ENCODE measurements at places on chromosomes 16 and 17. TPM values are rescaled to one million over a fixed set of nuclear protein-coding genes. Genes with fewer than 3 reads are reported as not detected.

GRCh38 chr16:56041556-56042140 is 149.6 kb upstream of the GNAO1 start:
- no peaks in the 10 kb centered on the region for H3K4me1 ChIP-seq
- H3K27me3 ChIP-seq, result no peaks in the 10 kb centered on the region
- no peaks in the 10 kb centered on the region for H3K36me3 ChIP-seq
- no peak overlapping the region for H3K4me3 ChIP-seq
- H3K27ac ChIP-seq, result no peak overlapping the region

- no peaks in the 10 kb centered on the region for H3K36me3 ChIP-seq
- no peak overlapping the region for H3K27ac ChIP-seq
- DNase-seq, result no peak
- no peaks in the 10 kb centered on the region for H3K27me3 ChIP-seq
- H3K4me3 ChIP-seq, result no peak overlapping the region
- peaks cover 21% of the 10 kb centered on the region for H3K4me1 ChIP-seq
Observed at GRCh38 chr16:25040543-25040942, 25.4 kb upstream of the ARHGAP17 start.

GRCh38 chr17:14471052-14471451 is 170.2 kb downstream of the HS3ST3B1 start:
- no peaks in the 10 kb centered on the region for H3K27me3 ChIP-seq
- DNase-seq, result peak; percentile 97
- H3K4me3 ChIP-seq, result no peak overlapping the region
- H3K36me3 ChIP-seq, result no peaks in the 10 kb centered on the region
- H3K27ac ChIP-seq, result peak overlapping the region; percentile 88
- H3K4me1 ChIP-seq, result peaks cover 15% of the 10 kb centered on the region

- H3K27me3 ChIP-seq, result no peaks in the 10 kb centered on the region
- DNase-seq, result peak; percentile 91
- peak within 1 kb of the TSS; percentile 83 for H3K4me3 ChIP-seq
- peak within 1 kb of the TSS; percentile 97 for H3K27ac ChIP-seq
- peaks cover 46% of the 10 kb centered on the region for H3K36me3 ChIP-seq
Observed at GRCh38 chr17:43778337-43779144, at the start of gene DUSP3. DUSP3 (minus strand) TSS chr17:43778977; CDS start chr17:43778924, 53 bp downstream.

DNA sequence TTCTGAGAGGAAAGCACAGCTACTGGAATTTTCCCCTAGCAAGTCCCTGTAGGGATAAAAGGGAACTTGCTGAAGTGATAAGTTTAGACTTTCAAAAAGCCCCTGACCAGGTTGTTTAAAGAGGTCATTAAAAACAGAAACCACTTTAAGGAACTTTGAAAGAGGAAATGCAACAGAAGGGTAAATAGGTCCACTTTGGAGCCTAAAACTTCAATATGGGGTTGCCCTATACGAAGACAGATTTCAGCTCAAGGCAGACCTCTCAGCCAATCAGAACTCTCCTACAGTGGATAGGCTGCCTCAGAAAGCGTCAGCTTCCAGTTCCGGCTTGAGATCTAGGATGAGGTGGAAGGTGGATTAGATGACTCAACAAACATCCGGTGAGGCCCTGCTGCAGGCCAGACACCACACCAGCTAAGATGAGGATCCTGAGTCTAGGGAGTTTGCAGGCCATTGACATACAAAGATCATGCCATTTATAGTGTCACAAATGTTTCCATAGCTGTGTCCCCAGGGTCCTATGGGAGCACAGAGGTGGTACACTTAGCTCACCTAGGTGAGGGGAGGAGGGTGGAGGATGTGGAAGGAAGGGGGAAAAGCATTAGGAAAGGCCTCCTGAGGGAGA is 7.9 kb upstream of the MFSD6L start:
- no peak for DNase-seq
- H3K27me3 ChIP-seq, result no peaks in the 10 kb centered on the region
- no peak overlapping the region for H3K4me3 ChIP-seq
- no peaks in the 10 kb centered on the region for H3K4me1 ChIP-seq
- no peak overlapping the region for H3K27ac ChIP-seq
- no peaks in the 10 kb centered on the region for H3K36me3 ChIP-seq

GRCh38 chr16:56601325-56601724 is 7.1 kb upstream of the MT2A start:
- H3K36me3 ChIP-seq, result no peaks in the 10 kb centered on the region
- H3K4me1 ChIP-seq, result peaks cover 11% of the 10 kb centered on the region
- no peak overlapping the region for H3K27ac ChIP-seq
- 0 out of 2 replicates have a peak, but pooled peaks cover 5% of the 10 kb centered on the region for H3K27me3 ChIP-seq
- DNase-seq, result no peak
- H3K4me3 ChIP-seq, result no peak overlapping the region

- no peaks in the 10 kb centered on the region for H3K4me1 ChIP-seq
- no peaks in the 10 kb centered on the region for H3K36me3 ChIP-seq
- DNase-seq, result no peak
- H3K27me3 ChIP-seq, result no peaks in the 10 kb centered on the region
- no peak overlapping the region for H3K4me3 ChIP-seq
Observed at GRCh38 chr16:17303101-17303500, 167.7 kb downstream of the XYLT1 start.

GRCh38 chr16:56013962-56014552 is 138.9 kb upstream of the CES5A start:
- H3K27ac ChIP-seq, result no peak overlapping the region
- H3K4me1 ChIP-seq, result no peaks in the 10 kb centered on the region
- DNase-seq, result no peak
- H3K27me3 ChIP-seq, result no peaks in the 10 kb centered on the region
- H3K36me3 ChIP-seq, result no peaks in the 10 kb centered on the region
- no peak overlapping the region for H3K4me3 ChIP-seq

GRCh38 chr16:19704321-19705145 is 13.5 kb downstream of the KNOP1 start:
- H3K4me1 ChIP-seq, result peaks cover 67% of the 10 kb centered on the region
- DNase-seq, result peak; percentile 92
- peaks cover 81% of the 10 kb centered on the region for H3K36me3 ChIP-seq
- peak overlapping the region; percentile 93 for H3K27ac ChIP-seq
- H3K4me3 ChIP-seq, result no peak overlapping the region

DNA sequence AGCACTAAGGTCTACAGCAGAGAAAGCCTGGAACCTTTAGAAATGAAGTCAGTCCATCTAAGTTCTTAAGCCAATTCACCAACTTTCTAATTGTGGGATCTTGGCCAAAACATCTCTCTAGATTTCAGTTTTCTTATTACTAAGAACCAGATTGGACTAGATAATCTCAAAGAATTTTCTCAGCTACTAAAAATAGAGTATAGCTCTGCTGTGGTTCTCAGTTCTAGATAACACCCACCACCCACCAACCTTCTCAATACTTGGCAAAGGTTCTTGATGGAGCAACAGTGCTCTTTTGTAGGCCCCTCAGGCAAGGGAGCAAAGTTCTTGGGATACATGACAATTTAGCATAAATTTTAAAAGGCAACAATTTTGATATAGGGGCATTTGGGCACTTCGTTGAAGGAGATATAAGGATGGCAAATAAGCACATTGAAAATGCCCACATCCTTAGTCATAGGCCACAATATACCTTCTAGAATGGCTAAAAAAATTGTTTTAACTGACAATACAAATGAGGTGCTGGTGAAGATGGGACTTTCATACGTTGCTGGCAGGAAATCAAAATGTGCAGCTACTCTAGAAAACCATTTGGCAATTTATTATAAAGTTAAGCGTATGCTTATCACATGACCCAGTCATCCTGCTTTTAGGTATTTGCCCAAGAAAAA is 74.4 kb upstream of the TMEM132E start:
- no peak overlapping the region for H3K4me3 ChIP-seq
- no peaks in the 10 kb centered on the region for H3K4me1 ChIP-seq
- no peak for DNase-seq
- 0 out of 2 replicates have a peak, but pooled peaks cover 5% of the 10 kb centered on the region for H3K27me3 ChIP-seq
- no peaks in the 10 kb centered on the region for H3K36me3 ChIP-seq

GRCh38 chr17:83190601-83191387 is 111.4 kb downstream of the METRNL start:
- DNase-seq, result no peak
- no peaks in the 10 kb centered on the region for H3K36me3 ChIP-seq
- H3K27me3 ChIP-seq, result no peaks in the 10 kb centered on the region

DNA sequence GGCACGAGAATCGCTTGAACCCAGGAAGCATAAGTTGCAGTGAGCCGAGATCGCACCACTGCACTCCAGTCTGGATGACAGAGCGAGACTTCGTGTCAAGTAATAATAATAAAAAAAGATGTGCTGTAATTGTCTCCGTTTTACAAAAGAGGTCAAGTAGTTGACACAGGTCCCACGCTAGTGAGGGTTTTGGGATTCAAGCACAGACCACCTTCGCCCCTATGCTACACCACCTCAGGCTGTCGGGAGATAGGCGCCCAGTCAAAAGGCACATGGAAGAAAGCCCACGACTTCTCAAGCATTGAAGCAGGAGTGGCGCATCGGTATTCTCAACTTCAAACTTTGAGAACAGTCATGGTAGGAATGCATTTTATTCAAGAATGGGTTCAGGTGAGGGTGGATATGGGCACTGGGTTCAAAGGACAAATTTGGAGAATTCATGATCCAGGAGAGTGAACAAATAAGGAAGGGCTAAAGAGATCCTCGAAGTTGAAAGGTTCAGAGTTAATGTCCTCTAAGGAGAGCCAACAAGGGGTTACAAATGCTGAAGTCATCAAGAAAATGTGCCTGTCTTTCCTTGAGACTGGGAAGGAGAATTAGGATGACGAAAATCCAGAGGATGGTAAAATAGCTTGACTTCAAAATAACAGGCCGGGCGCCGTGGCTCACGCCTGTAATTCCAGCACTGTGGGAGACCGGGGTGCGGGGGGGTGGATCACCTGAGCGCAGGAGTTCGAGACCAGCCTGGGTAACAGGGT is 1.4 kb upstream of the AMZ2 start:
- H3K27me3 ChIP-seq, result no peaks in the 10 kb centered on the region
- peaks cover 8% of the 10 kb centered on the region for H3K4me1 ChIP-seq
- peak; percentile 19 for DNase-seq
- no peak overlapping the region for H3K4me3 ChIP-seq
- peaks cover 3% of the 10 kb centered on the region for H3K36me3 ChIP-seq

DNA sequence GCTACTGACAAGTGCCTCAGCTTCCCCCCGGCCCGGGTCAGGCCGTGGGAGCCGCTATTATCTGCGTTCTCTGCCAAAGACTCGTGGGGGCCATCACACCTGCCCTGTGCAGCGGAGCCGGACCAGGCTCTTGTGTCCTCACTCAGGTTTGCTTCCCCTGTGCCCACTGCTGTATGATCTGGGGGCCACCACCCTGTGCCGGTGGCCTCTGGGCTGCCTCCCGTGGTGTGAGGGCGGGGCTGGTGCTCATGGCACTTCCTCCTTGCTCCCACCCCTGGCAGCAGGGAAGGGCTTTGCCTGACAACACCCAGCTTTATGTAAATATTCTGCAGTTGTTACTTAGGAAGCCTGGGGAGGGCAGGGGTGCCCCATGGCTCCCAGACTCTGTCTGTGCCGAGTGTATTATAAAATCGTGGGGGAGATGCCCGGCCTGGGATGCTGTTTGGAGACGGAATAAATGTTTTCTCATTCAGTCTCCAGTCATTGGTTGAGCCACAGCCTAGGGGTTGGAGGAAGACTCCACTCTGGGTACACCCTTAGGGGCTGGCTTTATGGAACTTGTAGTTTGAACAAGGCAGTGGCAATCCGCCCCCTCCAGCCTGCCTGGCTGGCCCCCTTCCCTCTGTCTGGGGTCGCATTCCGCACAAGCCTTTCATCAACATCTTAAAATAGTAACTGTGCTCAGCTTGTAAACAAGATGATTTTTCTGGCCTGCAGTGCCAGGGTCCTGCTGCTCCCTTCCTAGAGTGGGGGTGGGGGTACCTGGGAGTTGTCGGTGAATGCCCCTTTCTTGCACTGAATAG is 4.1 kb downstream of the SYNGR2 start:
- peak overlapping the region; percentile 41 for H3K27ac ChIP-seq
- H3K36me3 ChIP-seq, result peaks cover 65% of the 10 kb centered on the region
- H3K4me3 ChIP-seq, result no peak overlapping the region

- peak overlapping the region; percentile 88 for H3K27ac ChIP-seq
- DNase-seq, result peak; percentile 98
- H3K4me1 ChIP-seq, result peaks cover 78% of the 10 kb centered on the region
- H3K4me3 ChIP-seq, result peak overlapping the region; percentile 76
Observed at GRCh38 chr16:89921702-89922476, 1.3 kb upstream of the TUBB3 start.

- no peak for DNase-seq
- no peak overlapping the region for H3K27ac ChIP-seq
- no peaks in the 10 kb centered on the region for H3K4me1 ChIP-seq
Observed at GRCh38 chr16:11651796-11652195, 16.5 kb upstream of the SNN start.

GRCh38 chr16:3389663-3390338 is 11.0 kb downstream of the ZSCAN32 start:
- H3K4me1 ChIP-seq, result no peaks in the 10 kb centered on the region
- no peak for DNase-seq
- H3K4me3 ChIP-seq, result no peak overlapping the region
- H3K27ac ChIP-seq, result no peak overlapping the region
- no peaks in the 10 kb centered on the region for H3K27me3 ChIP-seq

DNA sequence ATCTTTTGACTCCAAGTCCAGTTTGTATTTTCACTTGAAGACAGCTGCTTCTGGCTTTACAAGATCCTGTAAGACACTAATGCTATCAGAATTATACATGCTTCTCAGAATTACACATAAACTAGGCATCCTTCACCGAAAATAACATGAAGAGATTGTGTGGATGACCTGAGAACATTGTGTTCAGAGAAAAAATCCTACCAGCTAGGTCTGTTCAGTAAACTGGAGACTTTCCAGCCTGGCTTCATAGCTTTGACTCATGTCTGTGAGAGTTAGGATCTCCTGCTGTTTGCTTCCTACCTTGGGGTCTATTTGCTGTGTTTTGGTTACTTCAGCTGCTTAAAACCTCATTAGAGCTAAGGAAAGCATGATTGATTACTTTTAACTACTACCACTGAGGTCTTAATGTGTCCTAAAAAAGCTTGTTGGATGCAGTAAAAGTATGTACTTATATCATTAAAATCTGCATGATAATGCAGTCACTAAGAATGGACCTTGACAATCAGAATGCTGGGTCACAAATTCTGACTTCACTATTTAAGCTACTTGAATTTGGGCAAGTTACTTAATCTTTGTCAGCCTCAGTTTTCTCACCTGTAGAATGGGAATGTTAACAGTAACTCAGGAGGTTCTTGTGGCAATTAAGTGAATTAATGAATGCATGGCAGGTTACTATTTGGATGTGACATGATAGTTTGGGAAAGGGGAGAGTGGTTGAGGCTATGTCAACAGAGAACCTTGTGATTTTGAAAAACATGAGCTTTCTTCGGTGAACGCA is 8.0 kb upstream of the MYH13 start:
- H3K27ac ChIP-seq, result no peak overlapping the region
- H3K36me3 ChIP-seq, result no peaks in the 10 kb centered on the region
- H3K27me3 ChIP-seq, result 0 out of 2 replicates have a peak, but pooled peaks cover 2% of the 10 kb centered on the region
- no peak for DNase-seq

TEKT1 gene
- total RNA-seq, result 0.03 TPM

CDRT15 gene
- total RNA-seq, result not detected

ZG16 gene
- total RNA-seq, result not detected

SECTM1 gene
- total RNA-seq, result 5.3 TPM

KRT12 gene
- not detected for total RNA-seq

C17orf50 gene
- not detected for total RNA-seq

HLF gene
- not detected for total RNA-seq

SOST gene
- not detected for total RNA-seq

ASPA gene
- total RNA-seq, result not detected

MAP2K6 gene
- 2.1 TPM for total RNA-seq

SDK2 gene
- total RNA-seq, result not detected
